NCI-H69 (cell line): ENCODE measurements at places on chromosomes 3 and 15.

DNA sequence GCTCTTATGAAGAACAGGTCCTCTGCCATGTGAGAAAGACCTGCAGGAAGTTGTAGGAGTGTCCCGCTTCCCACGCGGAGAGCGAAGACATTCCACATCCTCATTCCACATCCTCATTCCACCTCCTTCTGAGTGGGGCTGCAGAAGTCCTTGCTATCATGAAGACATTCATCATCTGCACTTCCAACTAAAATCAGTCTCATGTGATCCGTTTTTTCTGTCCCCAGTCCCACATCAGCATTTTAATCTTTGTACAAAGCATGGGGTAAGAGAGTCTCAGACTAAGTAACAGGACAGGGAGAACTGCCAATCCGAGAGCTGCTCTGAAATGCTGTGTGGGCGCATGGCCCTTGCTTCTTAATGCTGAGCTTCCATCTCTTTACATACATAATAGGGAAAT is 227.2 kb downstream of the RSRC1 start:
- DNase-seq = no peak

DNA sequence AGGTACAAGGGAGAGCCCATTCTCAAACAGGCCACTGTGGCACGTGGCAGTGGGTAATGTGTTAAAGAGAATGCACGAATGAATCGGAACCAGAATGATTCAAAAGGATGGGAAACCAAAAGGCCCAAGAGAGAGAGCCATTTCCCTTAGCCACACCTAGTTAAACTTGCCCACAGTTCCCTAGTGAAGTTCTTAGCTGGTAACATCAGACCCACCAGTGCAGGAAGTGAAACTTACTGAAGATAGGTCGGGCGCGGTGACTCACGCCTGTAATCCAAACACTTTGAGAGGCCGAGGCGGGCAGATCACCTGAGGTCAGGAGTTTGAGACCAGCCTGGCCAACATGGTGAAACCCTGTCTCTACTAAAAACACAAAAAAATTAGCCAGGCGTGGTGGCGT is 97.1 kb downstream of the MEX3B start:
- no peak for DNase-seq

GRCh38 chr3:193797566-193797965 is 204.6 kb downstream of the OPA1 start:
- DNase-seq = no peak

GRCh38 chr3:172968646-172969045 is 172.4 kb downstream of the SPATA16 start:
- DNase-seq = no peak

- peak; percentile 18 for DNase-seq
These were observed 12.4 kb downstream of the GYG1 start for GRCh38 chr3:149003653-149004305.

GRCh38 chr3:46763178-46763577 is 45.5 kb upstream of the PRSS50 start:
- no peak for DNase-seq

DNA sequence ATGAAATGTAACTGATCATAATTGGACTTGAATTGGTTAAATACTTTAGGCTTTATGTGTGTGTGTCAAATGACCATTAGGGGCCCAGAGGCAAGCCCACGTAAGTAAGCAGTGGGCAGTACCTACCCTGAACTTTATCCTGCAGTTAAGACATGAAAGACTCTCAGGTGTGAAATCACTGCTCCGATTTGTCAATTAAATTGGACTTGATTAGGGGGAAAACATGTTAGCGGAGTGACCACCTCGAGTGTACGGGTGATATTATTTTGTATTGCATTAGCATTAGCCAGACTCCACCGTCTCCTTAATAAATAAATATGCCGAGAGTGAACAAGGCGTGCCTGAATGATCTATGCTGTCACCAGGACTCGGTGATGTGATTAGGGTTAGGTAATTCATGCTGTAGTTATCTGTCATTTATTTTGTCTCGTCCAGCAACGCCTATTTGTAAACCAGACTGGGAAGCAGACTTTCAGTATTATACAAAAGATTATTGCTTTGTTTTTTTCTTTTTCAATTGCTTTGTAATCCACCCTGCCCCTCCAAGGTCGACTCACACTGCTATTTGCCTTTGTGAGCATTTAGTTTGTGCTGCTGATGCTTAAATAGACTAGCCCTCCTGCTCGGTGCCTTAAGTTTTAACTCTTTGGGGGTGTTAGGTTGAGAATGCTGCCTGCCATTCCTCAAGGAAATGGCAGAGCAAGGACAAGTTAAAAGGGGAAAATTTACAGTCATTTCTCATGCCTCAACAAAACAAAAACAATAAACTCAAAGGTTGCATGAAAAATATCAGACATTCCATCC is 1.8 kb downstream of the RBMS3 start:
- DNase-seq = peak; percentile 27

GRCh38 chr3:29644261-29644660 is 363.4 kb downstream of the RBMS3 start:
- DNase-seq = no peak

DNA sequence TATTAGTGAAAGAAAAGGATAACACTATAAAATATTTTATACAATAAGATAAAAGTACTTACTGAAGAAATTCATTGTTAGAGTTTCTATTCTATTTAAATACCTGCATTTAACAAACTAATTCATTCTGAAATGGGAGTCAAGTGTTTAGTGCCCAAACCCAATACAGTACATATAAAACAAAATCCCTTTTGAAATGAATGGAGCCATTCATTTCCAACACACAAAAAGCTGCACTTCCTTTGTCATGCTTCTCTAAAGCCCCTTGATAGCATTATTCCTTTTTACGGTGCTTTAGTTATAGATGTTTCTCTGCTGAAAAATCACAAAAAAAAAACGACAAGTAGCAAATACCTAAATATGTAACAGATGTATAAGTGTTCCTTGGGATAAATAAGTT is 596.3 kb downstream of the ZIC1 start:
- no peak for DNase-seq

DNA sequence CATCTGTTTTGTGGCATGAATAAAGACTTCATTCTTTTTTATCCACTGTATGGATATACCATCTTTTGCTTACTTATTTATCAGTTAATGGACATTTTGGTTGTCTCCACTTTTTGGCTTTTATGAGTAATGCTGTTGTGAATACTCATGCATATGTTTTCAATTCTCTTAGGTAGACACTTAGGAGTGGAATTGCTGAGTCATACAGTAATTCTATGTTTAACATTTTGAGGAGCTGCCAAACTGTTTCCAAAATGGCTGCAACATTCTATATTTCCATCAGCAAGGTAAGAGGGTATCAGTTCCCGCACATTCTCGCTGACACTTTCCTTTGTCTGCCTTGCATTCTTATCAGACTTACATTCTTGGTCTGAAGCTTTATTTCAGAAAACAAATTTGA is 191.1 kb downstream of the WNT5A start:
- DNase-seq = no peak

DNA sequence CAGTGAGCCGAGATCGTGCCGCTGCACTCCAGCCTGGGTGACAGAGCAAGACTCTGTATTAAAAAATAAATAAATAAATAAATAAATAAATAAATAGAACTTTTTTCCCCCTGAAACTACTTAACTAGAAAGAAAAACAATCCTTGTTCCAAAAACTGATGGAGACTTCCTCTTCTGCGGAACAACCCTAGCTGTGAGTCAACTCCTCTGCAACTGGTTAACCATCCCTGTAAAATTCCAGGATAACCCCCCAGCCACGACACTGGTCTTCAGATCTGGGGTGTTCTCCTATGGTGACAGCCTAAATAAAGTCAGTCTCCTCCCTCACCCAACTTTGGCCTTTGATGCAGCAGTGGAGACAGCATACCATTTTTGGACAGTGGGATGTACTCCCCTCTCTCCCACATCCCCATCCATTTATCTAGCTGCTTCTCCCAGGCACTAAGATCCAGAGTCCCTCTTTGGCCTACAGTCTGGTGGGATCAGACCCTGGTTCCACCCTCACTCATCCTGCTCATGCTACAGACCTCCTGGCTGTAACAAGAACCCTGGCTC is 352.6 kb downstream of the OCA2 start:
- no peak for DNase-seq

- no peak for DNase-seq
These were observed 65.0 kb downstream of the CCNL1 start for GRCh38 chr3:157094751-157095480.

- no peak for DNase-seq
These were observed 3.1 kb downstream of the FEZF2 start for GRCh38 chr3:62370112-62370857.

DNA sequence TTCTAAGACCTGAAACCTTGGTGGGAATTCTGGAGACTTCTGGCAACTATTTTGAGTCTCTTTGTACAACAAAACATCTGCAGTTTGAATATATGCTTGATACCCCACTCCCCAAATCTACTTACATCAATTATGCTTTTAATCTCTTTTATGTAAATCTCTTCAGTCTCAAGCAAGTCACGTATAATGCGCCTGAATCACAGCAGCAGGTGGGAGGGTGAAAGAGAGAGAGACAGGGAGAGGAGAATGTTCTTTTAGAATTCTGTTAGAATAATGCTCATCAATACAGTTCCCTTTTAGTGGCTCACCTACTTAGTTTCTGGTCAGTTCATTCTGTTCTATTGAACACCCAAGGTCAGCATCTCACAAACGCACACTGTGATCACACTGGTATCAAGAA is 22.2 kb upstream of the B3GNT5 start:
- no peak for DNase-seq

- no peak for DNase-seq
These were observed 9.2 kb upstream of the ACSBG1 start for GRCh38 chr15:78243491-78243941.

DNA sequence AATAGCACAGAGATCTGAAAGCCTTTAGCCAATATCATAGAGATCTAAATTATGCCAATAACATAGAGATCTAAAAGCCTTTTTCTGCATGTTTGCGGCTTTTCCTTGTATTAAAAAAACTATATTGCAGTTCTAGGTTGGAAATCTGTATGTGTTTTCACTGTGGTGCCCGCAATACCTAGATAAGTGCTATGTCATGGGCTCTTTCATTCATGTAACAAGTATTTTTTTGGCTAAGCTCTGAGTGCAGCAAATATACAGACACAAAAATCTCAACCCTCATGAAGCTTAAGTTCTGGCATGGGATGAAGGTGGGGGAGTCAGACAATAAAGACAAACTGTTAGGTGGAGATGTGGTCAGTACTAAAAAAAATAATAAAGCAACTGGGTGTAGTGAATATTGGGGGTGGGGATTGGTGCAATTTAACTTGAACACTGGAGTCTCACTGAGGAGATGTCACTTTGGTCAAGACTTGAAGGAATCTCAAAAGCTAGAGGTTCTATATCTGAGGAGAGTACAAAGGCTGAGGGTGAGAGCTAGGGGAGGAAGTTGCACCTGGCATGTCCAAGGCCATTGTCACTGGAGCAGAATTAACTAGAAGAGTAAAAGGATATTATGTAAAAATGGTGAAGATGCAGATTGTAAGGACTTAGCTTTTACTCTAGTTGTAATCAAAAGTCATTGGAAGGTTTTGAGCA is 973 bp downstream of the BUB1B start:
- DNase-seq = peak; percentile 37

DNA sequence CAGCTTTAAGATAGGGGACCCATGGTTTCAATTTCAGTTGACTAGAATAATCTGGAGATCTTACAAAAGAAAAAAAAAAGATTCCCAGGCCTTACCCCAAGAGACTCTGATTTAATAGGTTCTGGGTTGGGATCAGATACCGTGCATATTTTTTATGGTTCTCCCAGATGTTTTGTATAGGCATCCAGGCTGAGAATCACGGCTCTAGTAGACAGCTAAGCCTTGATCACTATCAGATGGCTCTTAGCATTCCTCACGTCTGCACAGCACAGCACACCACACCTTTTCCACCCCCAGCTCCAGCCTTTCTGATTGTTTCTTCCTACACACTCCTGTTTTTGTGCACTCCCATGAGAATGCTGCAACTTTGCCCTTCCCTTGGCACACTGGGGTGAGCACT is 40.8 kb downstream of the TMEM45A start:
- DNase-seq = no peak

DNA sequence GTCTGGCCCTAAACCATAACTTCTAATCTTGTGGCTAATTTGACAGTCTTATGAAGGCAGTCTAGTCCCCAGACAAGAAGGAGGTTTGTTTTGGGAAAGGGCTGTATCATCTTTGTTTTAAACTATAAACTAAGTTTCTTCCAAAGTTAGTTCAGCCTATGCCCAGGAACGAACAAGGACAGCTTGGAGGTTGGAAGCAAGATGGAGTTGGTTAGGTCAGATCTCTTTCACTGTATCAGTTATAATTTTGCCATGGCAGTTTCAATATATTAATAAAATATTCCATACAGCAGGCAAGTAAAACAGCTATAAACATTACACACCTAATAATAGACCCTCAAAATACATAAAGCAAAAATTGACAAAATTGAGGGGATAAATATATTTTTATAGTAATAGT is 13.1 kb upstream of the ZNF662 start:
- DNase-seq = no peak

- DNase-seq = no peak
These were observed 37.2 kb downstream of the ACAP2 start for GRCh38 chr3:195405651-195406050.

DNA sequence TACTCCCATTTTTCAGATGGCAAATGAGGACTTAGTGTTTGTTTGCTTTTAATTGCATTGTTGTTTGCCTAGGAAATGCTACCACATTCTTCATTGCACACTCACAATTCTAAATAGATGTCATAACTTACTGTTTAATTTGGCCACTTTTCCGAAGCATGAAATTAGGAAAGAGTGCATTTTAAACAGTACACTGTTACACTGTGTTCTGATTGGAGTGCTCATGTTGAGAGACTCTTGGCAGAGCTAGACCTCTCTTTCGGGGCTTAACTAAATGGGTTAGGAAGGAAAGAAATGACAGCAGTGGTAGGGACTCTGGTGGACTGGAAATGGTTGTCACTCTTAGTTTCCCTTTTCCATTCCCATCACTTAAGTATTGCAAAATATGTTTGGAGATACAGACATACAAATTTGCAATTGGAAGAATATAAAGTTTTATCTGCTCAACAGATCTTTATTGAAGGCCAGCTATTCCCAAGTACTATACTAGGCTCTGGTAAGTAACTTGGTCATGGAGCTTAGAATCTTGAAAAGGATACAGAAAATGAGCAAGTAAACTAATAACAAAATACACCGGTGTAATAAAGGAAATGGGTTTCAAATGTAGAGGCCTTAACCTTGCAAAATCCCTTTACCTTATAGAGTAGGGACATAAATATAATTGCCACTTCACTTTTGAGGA is 90.2 kb downstream of the DCUN1D1 start:
- DNase-seq = no peak

DNA sequence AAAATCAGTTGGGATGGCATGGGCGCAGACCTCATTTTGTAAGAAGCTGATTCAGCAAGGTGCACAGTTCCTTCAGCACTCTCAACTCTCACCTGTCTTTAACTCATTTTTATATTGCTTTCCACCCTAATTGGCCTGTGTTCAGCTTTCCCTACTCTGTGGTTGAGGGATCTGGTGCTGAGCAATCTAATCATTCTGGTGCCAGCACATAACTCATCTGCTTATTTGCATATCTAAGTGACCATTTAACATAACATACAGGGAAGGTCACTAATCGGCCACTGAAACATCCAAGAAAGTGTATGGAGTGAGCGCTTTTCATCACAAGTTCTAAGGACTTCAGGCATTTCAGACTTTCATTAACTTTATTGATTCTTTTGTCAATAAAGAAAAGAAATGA is 303.4 kb upstream of the ROPN1 start:
- DNase-seq = peak; percentile 54
